ENCODE measurements at places on chromosomes 13 and 19. TPM values are rescaled to one million over a fixed set of nuclear protein-coding genes. Genes with fewer than 3 reads are reported as not detected.

GRCh38 chr13:74574964-74575728, 440.9 kb upstream of the KLF12 start:
- DNase-seq = no peak

GRCh38 chr19:43555185-43555770, 20.0 kb downstream of the XRCC1 start:
- peak; percentile 68 for DNase-seq

DNA sequence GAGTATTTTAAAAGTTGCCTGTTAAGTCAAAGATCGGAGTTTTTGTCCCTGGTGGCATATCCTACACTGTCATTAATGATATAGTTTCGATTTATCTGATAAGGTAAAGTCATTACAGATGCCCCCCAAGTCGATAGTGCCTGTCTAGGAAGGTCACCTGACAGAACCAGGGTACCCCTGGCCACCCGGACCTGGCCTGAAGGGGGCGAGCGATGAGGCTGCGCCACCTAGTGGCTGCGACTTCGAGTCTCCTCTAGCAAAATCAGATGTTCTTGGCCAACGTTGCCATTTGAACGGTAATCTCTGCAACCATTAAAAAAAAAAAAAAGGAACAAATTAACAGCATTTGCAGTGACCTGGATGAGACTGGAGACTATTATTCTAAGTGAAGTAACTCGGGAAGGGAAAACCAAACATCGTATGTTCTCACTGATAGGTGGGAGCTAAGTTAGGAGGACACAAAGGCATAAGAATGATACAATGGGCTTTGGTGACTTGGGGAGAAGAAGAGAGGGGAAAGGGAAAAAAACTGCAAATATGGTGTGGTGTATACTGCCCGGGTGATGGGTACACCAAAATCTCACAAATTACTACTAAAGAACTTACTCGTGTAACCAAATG, 565.1 kb downstream of the LIG4 start:
- DNase-seq = peak; percentile 37

DNA sequence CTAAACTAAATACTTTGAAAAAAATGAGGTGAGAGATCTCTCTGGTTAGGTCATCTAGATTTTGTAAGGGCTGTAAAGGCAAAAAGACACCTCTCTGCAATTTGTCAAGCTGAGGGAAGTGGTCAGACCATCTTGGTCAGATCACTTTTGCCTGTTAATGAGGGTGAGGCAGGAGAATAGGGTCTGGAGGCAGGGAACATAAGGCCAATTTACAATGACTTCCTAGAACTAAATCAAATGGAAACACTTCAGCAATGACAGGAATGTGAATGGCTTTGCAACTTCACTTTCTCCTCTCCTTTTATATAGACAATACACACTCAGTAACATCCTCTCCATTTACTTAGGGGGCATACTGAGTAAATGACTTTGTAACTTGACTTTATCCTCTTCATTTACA, 1653.4 kb downstream of the SLITRK5 start:
- DNase-seq = no peak

DNA sequence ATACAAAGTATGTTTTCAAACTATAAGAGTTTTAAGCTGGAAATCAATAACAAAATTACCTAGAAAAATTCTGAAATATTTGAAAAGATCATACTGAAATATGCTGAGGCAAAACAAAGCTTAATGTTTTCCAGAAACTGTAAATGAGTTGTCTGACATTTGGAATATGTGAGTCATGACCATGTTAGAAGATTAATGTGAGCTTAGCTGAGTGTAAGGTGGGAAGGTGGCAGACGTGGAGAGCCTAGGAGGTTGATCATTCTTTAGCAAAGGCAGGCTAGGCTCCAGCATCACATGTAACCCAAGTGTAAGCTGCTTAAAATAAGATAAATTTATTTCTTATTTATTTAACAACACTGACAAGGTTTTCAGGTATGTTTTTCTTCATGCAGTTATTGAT, 2086.1 kb upstream of the PCDH20 start:
- no peak for DNase-seq

DNA sequence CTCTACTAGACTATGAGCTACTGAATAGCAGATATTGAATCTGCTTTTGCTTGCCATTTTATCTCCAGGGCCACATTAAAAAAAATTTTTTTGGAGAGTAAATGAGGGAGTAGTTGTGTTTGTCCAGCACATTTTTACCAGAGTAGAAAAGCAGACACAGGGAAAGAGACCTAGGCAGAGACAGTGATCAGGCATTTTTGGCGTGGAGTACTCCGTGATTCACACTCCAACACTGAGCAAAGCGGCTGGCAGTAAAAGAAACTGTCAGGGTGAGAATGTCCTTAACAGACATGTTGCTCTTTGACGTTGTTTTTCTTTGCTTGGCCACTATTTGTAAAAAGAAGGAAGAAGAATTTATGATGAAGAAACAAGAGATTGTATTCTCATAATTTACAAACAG, 304.0 kb downstream of the TDRD3 start:
- DNase-seq = no peak

DNA sequence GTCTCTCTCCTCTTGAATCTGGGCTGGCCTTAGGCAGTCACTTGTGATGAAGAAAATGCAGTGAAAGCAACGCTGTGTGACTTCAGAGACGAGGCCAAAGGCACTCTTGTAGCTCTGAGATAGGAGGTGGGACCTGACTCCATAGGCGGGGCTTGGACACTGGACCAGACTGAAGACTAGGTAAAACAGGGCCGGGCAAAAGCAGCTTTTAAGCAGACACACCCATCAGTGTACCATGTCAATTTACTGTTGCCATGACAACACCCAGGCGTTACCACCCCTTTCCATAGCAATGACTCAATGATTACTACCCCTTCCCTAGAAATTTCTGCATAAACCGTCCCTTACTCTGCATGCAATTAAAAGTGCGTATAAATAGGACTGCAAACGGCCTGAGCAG, 6.6 kb upstream of the EID2 start:
- no peak for DNase-seq

GRCh38 chr13:99968521-99969452, 2.8 kb downstream of the ZIC5 start:
- DNase-seq = no peak

GRCh38 chr13:45231722-45232121, 30.9 kb upstream of the KCTD4 start:
- no peak for DNase-seq

DNA sequence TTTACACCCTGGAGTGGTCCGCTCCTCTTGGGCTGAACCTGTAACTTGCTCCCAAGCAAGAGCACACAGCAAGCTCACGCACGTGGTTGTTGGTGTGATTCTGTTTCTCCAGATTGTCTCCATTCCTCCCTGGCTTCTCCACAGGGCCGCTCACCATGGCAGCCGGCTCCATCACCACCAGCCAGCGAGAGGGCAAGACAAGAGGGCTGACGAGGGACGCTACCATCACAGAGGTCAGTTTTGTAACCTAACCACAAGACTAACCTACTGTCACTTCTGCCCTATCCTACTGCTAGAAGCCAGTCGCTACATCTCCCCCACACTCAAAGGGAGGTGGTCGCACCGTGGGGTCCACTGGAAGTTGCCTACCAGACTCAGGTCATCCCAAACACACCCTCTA, 4.6 kb upstream of the GP6 start:
- no peak for DNase-seq

- DNase-seq = no peak
Observed at GRCh38 chr13:96862999-96863398, 131.3 kb downstream of the OXGR1 start.

DNA sequence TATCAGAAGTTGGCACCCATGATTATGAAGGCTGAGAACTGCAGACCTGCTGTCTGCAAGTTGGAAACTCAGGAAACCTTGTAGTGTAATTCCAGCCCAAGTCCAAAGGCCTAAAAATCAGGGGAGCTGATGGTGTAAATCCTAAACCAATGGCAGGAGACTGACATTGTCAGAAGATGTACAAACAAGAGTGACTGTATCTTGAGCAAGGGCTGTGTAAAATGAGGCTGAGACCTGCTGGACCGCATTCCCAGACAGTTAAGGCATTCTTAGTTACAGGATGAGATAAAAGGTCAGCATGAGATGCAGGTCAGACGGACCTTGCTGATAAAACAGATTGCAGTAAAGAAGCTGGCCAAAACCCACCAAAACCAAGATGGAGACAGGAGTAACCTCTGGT, 147.7 kb downstream of the COG6 start:
- DNase-seq = no peak

GRCh38 chr19:47310819-47311218, 1.2 kb downstream of the C5AR1 start:
- DNase-seq = no peak

DNA sequence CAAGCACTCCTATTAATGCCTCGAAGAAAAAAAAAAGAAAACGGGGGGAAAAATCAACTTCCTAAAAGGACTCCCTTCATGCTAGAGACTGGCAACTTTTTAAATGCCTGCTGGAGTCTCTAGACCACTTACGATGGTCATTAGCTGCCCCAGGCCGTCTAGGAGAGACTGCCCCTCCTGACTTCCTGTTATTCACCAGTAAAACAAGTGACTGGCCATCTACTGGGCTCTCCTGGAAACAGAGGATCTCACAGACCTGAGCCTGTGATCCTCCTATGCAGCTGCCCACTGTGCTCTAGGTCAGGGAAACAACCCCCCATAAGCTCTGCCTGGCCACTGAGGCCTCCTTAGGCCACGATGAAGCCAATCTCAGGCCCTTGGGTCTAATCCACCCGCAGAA, 7.4 kb downstream of the ZNF266 start:
- no peak for DNase-seq

DNA sequence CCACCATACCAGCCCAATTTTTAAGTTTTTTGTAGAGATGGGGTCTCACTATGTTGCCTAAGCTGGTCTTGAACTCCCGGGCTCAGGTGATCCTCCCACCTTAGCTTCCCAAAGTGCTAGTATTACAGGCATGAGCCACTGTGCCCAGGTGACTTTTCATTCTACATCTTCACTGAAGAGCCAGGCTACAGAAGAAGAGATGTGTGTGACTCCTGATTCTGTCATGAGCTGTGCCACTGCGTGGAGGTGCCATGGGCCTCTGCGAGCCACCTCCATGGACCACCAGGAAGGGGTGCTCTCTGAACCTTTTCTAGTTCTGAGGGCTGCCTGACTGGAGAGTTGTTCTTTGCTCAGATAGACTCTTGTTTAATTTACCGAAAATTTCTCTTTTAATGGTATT, 56.6 kb upstream of the RANBP3 start:
- no peak for DNase-seq

GRCh38 chr19:43624933-43625332, 5.5 kb upstream of the ZNF428 start:
- peak; percentile 92 for DNase-seq

- no peak for DNase-seq
Observed at GRCh38 chr13:89920461-89920860, 1427.0 kb upstream of the MIR17HG start.

DNA sequence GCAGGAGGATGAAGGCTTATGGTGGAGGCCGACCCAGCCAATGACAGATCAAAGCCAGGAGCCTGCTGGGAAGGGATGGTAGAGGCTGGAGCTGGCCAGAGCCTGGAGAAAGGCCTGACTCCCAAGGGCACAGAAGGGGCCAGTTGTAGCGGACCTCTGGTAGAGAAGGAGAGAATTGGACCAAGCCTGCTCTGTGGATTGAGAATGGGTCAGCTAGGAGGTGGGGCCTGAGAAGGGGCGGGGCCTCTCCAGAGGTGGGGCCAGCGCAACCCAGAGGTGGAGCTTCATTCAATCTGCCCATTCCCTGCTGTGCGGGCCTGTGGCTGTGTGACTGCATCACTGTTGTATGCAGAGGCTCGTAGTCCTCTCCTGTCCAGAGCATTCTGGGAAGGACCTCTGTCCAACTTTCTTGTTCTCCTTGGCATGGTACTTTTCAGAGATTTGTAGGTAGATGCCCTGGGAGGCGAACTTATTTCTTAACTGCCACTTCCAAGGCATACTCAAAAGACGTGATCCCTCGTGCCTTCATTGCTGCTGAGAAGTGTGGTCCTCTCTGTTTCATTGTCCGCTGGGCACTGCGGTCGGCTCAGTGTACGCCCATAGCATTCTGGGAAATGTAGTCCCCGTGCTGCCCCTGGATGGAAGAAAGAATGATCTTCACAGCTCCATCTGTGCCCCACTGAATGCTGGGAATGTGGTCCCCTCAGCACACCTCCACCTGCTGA, 6.7 kb downstream of the GRIN2D start:
- DNase-seq = no peak

DNA sequence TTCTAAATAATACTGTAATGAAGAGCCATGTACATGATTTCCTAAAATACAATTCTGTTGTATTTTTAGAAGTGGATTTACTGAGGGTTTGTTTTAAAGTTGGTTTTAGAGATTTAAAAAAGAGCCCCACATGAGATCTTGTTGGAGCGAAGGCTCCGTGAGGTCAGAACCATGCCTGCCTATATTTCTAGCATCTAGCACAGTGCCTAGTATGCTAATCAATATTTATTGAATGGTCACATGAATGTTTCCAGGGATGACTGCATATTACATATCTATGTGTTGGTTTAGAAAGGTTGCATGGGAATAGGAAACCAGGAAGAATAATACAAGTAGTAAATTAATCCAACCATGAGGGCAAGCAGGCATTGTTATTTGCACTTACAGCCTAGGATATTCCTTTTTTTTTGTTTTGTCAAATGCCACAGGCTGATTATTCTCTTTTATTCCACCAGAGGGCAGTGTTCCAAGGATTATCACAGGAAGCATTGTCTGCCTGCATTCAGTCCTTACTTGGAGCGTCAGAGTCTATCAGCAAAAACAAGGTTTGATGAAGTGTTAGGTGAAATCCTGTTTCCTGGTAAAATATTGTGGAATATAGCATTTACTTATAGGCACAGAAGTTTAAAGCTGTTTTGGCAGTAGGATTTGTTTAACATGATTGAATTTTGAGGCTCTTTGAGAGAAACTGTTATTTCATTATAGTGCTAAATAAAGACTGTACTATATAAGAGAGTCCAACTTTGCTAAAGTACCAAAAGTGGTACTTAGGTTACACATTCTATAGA, 46.8 kb downstream of the COG3 start:
- peak; percentile 72 for DNase-seq

The FBXO17 gene
- total RNA-seq = not detected

The BRME1 gene
- total RNA-seq = 7.2 TPM

The TMEM238 gene
- 6.5 TPM for total RNA-seq

The SELENOV gene
- total RNA-seq = not detected

The FXYD3 gene
- 0.88 TPM for total RNA-seq

The MATK gene
- total RNA-seq = not detected

Measured in OCI-LY7 (cell line).